Colonic mucosa (tissue), 4 donors: ENCODE measurements at places on chromosomes 3 and 15. TPM values are rescaled to one million over a fixed set of nuclear protein-coding genes. Genes with fewer than 3 reads are reported as not detected.

The IMPG2 gene
- total RNA-seq, result 0.08 TPM

The OR4M2 gene
- total RNA-seq, result not detected

The FBXW12 gene
- not detected for total RNA-seq

The POTEB gene
- not detected for total RNA-seq

The ITIH1 gene
- 0.91 TPM for total RNA-seq

The ABHD17C gene
- total RNA-seq, result 152 TPM

The DCLK3 gene
- total RNA-seq, result not detected

DNA sequence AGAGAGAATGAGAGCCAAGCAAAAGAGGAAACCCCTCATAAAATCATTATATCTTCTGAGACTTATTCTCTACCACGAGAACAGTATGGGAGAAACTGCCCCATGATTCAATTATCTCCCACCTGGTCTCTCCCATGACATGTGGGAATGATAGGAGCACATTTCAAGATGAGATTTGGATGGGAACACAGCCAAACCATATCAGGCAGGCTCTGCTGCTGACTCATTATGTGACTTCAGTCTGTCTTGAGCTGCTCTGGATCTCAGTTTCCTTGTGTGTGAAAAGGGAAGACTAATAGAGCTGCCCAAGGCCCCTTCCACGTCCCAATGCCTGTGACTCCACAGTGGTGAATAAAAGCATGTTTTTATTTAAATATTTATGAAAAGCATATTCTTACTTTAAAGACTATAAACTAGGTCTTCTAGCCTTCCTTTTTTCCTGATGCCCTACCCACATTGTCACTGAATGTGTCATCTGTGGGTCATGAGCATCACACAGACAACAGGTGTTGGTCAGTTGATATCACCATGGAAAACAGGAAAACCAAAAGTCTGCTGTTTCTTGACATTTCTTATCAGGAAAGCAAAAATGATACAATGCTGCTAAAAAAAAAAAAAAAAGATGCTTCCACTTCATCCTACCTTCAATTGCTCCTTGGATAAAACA is 96.0 kb upstream of the PPP2R3A start:
- no peak overlapping the region for H3K4me3 ChIP-seq
- H3K4me1 ChIP-seq, result no peaks in the 10 kb centered on the region
- no peak overlapping the region for H3K27ac ChIP-seq
- no peaks in the 10 kb centered on the region for H3K27me3 ChIP-seq

DNA sequence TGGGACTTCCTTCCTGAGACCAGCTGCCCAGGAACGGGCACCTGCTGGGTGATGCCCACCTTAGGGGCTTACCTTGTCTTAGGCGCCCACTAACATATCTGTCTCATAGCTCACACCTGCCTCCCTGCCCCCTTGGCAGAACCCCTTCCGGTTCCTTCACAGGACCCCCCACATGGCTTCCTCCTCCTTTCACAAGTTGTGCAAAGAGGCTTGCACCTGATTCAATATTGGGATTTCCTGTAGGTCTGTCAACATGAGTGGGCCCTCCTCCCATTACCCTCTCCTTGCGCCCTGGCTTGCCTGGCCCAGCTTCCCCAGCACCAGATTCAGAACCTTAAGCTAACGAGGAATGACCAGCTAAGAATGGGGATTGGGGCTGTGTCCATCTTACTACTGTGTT is 633 bp downstream of the THPO start:
- H3K27me3 ChIP-seq, result peaks cover 30% of the 10 kb centered on the region
- DNase-seq, result no peak
- peaks cover 9% of the 10 kb centered on the region for H3K4me1 ChIP-seq
- no peak overlapping the region for H3K27ac ChIP-seq

DNA sequence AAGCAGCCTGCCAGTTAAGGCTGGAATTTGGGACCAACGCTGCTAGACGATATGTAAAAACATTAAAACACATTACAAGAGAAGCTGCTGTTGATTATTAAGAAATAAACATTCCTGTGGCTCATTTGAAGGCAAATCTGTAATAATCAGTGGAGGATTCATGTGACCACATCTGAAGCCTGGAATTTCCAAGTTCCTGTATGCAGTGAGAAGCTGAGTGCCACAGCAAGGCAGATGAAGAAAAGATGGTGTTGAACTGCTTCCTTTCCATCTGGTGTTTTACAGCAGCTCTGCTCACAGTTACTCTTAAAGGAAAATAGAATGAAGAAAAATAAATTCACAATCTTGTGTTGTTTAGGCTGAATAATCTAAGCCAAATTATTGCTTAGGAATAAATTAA is 139.3 kb upstream of the ROBO2 start:
- no peaks in the 10 kb centered on the region for H3K36me3 ChIP-seq
- no peaks in the 10 kb centered on the region for H3K4me1 ChIP-seq
- no peak overlapping the region for H3K27ac ChIP-seq
- DNase-seq, result no peak
- H3K4me3 ChIP-seq, result no peak overlapping the region

- H3K27ac ChIP-seq, result no peak overlapping the region
- no peaks in the 10 kb centered on the region for H3K27me3 ChIP-seq
- no peaks in the 10 kb centered on the region for H3K36me3 ChIP-seq
- no peak overlapping the region for H3K4me3 ChIP-seq
- no peak for DNase-seq
Observed at GRCh38 chr3:14512942-14513327, 27.2 kb downstream of the GRIP2 start.

DNA sequence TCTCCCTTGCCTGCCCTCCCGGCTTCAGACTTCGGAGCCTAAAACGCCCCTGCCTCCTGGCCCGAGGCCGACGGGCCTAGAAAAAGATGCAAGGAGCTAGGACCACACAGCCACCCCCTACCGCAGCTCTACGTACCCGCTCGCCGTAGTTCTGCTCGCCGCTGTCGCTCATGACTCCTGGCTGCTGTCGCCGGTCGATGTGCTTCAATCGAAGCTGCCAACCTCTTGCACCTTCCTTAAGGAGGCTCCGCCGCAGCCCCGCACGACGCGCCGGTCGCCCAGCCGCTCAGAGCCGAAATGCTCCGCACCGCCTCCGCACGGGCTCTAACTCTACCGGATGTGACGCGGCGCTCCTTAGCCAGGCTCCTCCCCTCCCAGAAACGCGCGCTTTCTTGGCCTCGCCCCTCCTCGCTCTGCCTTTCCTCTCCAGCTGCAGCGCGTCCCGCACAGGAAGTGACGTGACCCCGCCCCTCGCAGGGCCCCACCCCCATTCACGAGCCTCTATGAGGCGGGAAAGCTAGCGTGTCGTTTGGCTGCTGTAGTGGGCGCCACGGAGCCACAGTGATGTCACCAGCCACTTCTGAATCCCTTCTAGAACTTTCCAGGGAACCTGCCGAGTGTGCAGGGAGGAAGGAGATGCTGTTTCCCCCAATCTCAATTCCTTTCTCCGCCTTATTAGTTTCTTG is at the start of gene TRA2B:
Gene TRA2B (minus strand): TSS at position 326 of the 686 bp plus-strand sequence. CDS start 154 bp downstream, at position 172.
- peak within 1 kb of the TSS; percentile 94 for H3K4me3 ChIP-seq
- H3K27me3 ChIP-seq, result no peaks in the 10 kb centered on the region
- peaks cover 6% of the 10 kb centered on the region for H3K4me1 ChIP-seq
- H3K36me3 ChIP-seq, result no peaks in the 10 kb centered on the region
- peak within 1 kb of the TSS; percentile 100 for H3K27ac ChIP-seq

DNA sequence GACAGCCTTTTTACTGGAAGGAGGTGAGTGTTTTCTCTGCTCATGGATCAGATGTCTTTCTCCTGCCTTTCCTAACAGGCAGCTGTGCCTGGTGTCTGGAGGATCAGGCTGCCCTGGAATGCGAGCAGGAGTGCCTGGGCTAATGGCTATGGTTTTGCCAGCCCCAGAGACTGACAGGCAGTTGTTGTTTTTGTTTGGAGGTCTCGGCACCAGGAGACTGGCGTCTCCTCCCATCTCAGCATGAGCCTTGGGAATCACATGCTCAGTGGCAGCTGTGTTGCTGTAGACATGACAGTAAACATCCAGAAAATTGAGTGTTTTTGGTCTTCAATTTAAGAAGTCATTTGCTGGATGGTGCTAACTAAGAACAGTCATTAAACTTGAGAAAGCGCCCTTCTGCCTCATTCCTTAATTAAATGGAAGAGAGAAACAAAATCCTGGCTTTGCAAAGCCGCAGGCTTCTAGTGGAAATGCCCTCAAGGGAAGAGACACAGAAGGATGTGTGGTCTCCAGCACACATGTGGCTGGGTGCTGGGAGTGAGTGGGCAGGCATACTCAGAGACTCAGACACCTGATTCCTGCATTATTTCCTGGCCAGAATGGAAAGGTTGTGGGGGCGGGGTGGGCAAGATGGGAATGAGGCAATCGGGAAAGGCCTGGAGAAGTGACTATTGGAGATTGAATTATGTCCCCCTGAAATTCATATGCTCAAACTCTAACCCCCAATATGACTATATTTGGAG is 97.0 kb upstream of the NMNAT3 start:
- H3K4me1 ChIP-seq, result no peaks in the 10 kb centered on the region
- no peaks in the 10 kb centered on the region for H3K36me3 ChIP-seq
- no peak for DNase-seq
- H3K4me3 ChIP-seq, result no peak overlapping the region

- no peak overlapping the region for H3K27ac ChIP-seq
- no peak for DNase-seq
- no peak overlapping the region for H3K4me3 ChIP-seq
- H3K4me1 ChIP-seq, result no peaks in the 10 kb centered on the region
- H3K36me3 ChIP-seq, result peaks cover 2% of the 10 kb centered on the region
Observed at GRCh38 chr3:152452318-152452717, 183.6 kb downstream of the MBNL1 start.

- peaks cover 12% of the 10 kb centered on the region for H3K4me1 ChIP-seq
- no peaks in the 10 kb centered on the region for H3K36me3 ChIP-seq
- no peaks in the 10 kb centered on the region for H3K27me3 ChIP-seq
- H3K4me3 ChIP-seq, result no peak overlapping the region
- peak overlapping the region; percentile 71 for H3K27ac ChIP-seq
Observed at GRCh38 chr3:65948841-65949573, 89.7 kb downstream of the MAGI1 start.

GRCh38 chr3:33665294-33665693 is 52.8 kb downstream of the CLASP2 start:
- DNase-seq, result no peak
- no peaks in the 10 kb centered on the region for H3K27me3 ChIP-seq
- H3K27ac ChIP-seq, result no peak overlapping the region
- H3K4me1 ChIP-seq, result no peaks in the 10 kb centered on the region
- no peak overlapping the region for H3K4me3 ChIP-seq
- H3K36me3 ChIP-seq, result no peaks in the 10 kb centered on the region

- H3K4me3 ChIP-seq, result no peak overlapping the region
- H3K36me3 ChIP-seq, result no peaks in the 10 kb centered on the region
- no peaks in the 10 kb centered on the region for H3K27me3 ChIP-seq
- H3K27ac ChIP-seq, result no peak overlapping the region
- DNase-seq, result no peak
- no peaks in the 10 kb centered on the region for H3K4me1 ChIP-seq
Observed at GRCh38 chr3:33908250-33908851, 109.9 kb downstream of the PDCD6IP start.

DNA sequence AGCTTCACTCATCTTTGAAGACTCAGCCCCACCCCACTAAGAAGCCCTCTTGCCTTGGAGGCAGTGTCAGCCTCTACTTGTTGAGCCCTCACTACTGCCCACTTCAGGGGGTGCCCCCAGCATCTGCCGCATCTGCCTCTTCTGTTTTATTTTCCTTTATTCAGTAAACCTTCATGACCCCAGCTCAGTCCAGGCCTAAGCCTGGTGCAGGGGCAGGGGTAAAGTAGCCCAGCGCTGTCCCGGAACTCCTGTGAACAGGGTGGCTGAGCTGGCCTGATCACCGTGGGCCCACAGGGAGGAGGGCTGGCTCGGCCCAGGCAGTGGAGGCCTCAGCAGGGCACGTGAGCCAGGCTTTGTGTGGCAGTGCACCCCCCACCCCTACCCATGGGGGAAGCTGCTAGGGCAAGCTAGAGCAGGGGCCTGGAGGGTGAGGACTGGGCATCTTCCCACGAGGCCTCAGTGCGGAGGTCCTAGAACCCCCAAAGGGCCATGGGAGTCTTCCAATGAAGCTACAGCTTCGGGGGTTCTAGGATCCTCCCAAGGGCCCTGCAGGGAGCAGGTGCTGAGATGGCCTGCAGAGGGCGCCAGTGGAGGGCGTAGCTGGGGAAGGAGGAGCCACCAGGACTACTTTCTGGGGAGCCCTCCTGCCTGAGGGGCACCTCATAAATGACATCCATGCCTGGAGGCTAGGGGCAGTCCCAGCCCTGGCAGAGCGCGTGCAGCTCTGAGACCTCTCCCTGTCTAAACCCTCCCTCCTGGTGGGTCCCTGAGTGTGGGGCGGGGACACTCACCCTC is 36.0 kb downstream of the TSPAN3 start:
- H3K36me3 ChIP-seq, result peaks cover 6% of the 10 kb centered on the region
- H3K4me3 ChIP-seq, result no peak overlapping the region
- no peaks in the 10 kb centered on the region for H3K4me1 ChIP-seq
- no peak overlapping the region for H3K27ac ChIP-seq
- H3K27me3 ChIP-seq, result no peaks in the 10 kb centered on the region

- no peak overlapping the region for H3K4me3 ChIP-seq
- H3K36me3 ChIP-seq, result no peaks in the 10 kb centered on the region
- no peak for DNase-seq
- H3K4me1 ChIP-seq, result no peaks in the 10 kb centered on the region
- no peaks in the 10 kb centered on the region for H3K27me3 ChIP-seq
Observed at GRCh38 chr3:60746695-60747416, 504.4 kb downstream of the FHIT start.

GRCh38 chr15:60745469-60746061 is 266.6 kb upstream of the ICE2 start:
- H3K4me3 ChIP-seq, result no peak overlapping the region
- H3K4me1 ChIP-seq, result no peaks in the 10 kb centered on the region
- no peaks in the 10 kb centered on the region for H3K36me3 ChIP-seq

- H3K4me3 ChIP-seq, result no peak overlapping the region
- no peak overlapping the region for H3K27ac ChIP-seq
- H3K4me1 ChIP-seq, result no peaks in the 10 kb centered on the region
- DNase-seq, result no peak
- H3K27me3 ChIP-seq, result no peaks in the 10 kb centered on the region
- no peaks in the 10 kb centered on the region for H3K36me3 ChIP-seq
Observed at GRCh38 chr3:48247401-48247811, 6.5 kb downstream of the ZNF589 start.

DNA sequence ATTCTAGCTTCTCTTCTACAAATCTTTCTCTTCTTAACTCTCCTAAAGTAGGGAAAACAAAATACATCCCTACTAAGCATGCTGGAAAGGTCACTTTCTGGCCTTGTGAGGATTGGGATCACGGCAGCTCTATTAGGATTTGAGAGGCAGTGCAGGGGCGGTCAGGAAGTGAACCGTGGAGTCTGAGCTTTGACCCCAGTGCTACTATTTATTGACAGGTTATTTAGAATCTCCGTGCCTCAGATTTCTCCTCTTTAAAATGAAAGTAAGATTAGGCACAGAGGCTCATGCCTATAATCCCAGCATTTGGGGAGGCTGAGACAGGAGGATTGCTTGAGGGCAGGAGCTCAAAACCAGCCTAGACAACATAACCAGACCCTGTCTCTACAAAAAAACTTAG is 42.0 kb upstream of the CHRM5 start:
- no peak for DNase-seq
- H3K27me3 ChIP-seq, result no peaks in the 10 kb centered on the region
- H3K4me1 ChIP-seq, result no peaks in the 10 kb centered on the region
- no peak overlapping the region for H3K27ac ChIP-seq
- no peak overlapping the region for H3K4me3 ChIP-seq
